ENCODE measurements at places on chromosomes 7 and 10. TPM values are rescaled to one million over a fixed set of nuclear protein-coding genes. Genes with fewer than 3 reads are reported as not detected.

EPHB6 gene
- total RNA-seq: 3.8 TPM

SEMA3A gene
- 6.6 TPM for total RNA-seq

PRF1 gene
- not detected for total RNA-seq

CPA1 gene
- not detected for total RNA-seq

CYP3A4 gene
- not detected for total RNA-seq

CLDN15 gene
- total RNA-seq: 6.0 TPM

C10orf95 gene
- total RNA-seq: not detected

ATRNL1 gene
- total RNA-seq: 8.0 TPM

ACBD7 gene
- not detected for total RNA-seq

DENND10 gene
- total RNA-seq: 68.0 TPM

HKDC1 gene
- total RNA-seq: 0.58 TPM

C10orf105 gene
- total RNA-seq: not detected

KIAA1217 gene
- total RNA-seq: 27.3 TPM

LRGUK gene
- 0.34 TPM for total RNA-seq

ZNF727 gene
- total RNA-seq: not detected

EIF3B gene
- 150 TPM for total RNA-seq

CADPS2 gene
- total RNA-seq: 12.4 TPM

NEBL gene
- 0.44 TPM for total RNA-seq

WDR86 gene
- total RNA-seq: 1.5 TPM

RNF32 gene
- 0.15 TPM for total RNA-seq

LRRN3 gene
- total RNA-seq: 0.76 TPM
